Lower leg skin (tissue), 4 donors: ENCODE measurements at places on chromosomes 13 and 19. TPM values are rescaled to one million over a fixed set of nuclear protein-coding genes. Genes with fewer than 3 reads are reported as not detected.
A peak's percentile ranks its signal among the peaks of the same experiment; 100 is the strongest.

Gene SIX5
- total RNA-seq = 12.9 TPM

Gene OR7A10
- not detected for total RNA-seq

DNA sequence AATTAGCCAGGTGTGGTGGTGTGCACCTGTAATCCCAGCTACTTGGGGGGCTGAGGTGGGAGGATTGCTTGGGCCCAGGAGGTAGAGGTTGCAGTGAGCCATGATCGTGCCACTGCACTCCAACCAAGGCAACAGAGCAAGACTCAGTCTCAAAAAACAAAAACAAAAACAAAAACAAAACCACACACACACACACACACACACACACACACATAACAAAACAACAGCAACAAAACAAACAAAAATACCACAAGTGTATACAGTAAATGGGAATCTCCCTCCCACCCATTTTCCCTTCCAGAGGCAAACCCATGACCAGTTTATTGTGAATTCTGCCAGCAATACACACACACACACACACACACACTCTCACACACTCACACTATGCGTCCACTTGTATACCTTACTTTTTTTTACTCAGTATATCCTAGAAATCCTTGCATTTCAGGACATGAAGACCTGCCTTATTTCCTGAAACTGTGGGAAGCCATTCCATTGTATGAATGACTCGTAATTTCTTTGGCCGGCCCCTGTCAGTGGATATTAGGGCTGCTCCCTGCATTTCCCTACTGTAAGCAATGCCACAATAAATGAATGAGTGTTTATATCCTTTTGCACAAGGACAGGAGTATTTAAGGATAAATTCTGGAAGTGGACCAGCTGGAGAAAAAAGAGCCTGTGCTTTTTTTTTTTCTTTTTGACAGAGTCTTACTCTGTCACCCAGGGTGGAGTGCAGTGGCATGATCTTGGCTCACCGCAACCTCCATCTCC lies 6.9 kb upstream of the PLEKHF1 start:
- peak; percentile 4 for DNase-seq

DNA sequence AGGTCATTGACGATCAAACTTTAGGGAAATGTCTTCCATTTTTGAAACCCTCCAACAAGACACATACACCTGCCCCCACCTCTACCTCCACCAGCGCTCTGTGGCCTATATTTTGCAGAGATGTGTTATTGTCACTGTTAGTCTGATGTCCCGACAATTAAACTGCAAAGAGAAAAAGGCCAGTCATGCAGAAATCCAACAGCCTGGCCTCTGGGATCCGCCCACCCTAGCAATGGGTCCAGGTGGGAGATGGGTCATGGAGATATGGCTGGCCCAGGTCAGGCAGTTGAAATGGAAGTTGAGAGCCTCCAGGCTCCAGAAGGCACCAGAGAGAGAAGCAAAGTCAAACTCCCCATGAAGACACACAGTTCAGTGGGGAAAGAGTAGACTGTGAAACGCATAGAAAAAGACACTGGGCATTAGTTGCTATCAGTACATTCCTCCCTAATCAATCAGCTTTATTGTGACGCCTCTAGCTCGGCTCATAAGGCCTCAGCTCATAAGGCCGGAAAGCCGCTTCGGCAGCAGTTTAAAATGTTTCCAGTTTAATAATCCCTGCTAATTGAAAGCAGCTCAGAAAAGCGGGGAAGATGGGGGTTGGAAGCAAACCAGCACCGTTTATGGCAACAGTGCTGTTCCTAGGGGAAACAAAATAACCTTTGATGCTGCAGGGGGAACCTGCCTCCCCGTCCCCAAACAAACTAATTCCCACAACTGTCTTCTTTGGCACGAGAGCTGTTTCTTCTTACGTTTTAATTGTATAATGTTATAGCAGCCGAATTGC lies 239.7 kb upstream of the ZNF507 start:
- no peak for DNase-seq

- no peak for DNase-seq
These were observed 1.8 kb upstream of the CDC37 start for GRCh38 chr19:10404888-10405820.

GRCh38 chr19:13097033-13097462 lies 5.6 kb downstream of the LYL1 start:
- DNase-seq = no peak
